Left ventricle myocardium superior (tissue), 1 donor: ENCODE measurements at places on chromosomes 11 and 22. TPM values are rescaled to one million over a fixed set of nuclear protein-coding genes. Genes with fewer than 3 reads are reported as not detected.

The APOA4 gene
- total RNA-seq: not detected

The PRCP gene
- 41.1 TPM for total RNA-seq

The CDCA5 gene
- total RNA-seq: 1.3 TPM

The KCNJ4 gene
- 20.5 TPM for total RNA-seq

The CLP1 gene
- 7.7 TPM for total RNA-seq

The MUC2 gene
- total RNA-seq: not detected

The POTEH gene
- not detected for total RNA-seq

The INCENP gene
- total RNA-seq: 11.6 TPM

The HTR3A gene
- not detected for total RNA-seq

The BDNF gene
- 2.4 TPM for total RNA-seq

The SAA2 gene
- 2.8 TPM for total RNA-seq

The SCGB1A1 gene
- total RNA-seq: not detected

The SLC5A12 gene
- total RNA-seq: not detected

The ALDH3B1 gene
- 4.9 TPM for total RNA-seq

The CHRNA10 gene
- total RNA-seq: 0.89 TPM

The AIFM3 gene
- total RNA-seq: 0.52 TPM

The CPT1A gene
- 81.7 TPM for total RNA-seq

The PATE4 gene
- total RNA-seq: not detected

The DCHS1 gene
- 8.8 TPM for total RNA-seq

The SYT13 gene
- total RNA-seq: 6.9 TPM

The OR52B4 gene
- not detected for total RNA-seq

The SPON1 gene
- total RNA-seq: 3.4 TPM

The THAP12 gene
- total RNA-seq: 19.0 TPM

The SLC25A18 gene
- total RNA-seq: 2.2 TPM

The ZNF70 gene
- total RNA-seq: 3.5 TPM

The OTOG gene
- total RNA-seq: not detected

The C22orf31 gene
- total RNA-seq: not detected

The SEPTIN3 gene
- total RNA-seq: 0.22 TPM

The MTFP1 gene
- 16.3 TPM for total RNA-seq

The CECR2 gene
- total RNA-seq: 7.1 TPM

The OR4D11 gene
- total RNA-seq: not detected

The EXPH5 gene
- 2.4 TPM for total RNA-seq

The DSCAML1 gene
- 1.2 TPM for total RNA-seq

The DBX1 gene
- not detected for total RNA-seq

The OR6X1 gene
- not detected for total RNA-seq

The NDUFS8 gene
- 514 TPM for total RNA-seq

The GNG3 gene
- not detected for total RNA-seq

The LIF gene
- 0.64 TPM for total RNA-seq

The P2RX6 gene
- total RNA-seq: 1.8 TPM

The C22orf23 gene
- total RNA-seq: 0.30 TPM

The SPDYC gene
- not detected for total RNA-seq

The TMPRSS13 gene
- 0.15 TPM for total RNA-seq

The PHF21B gene
- total RNA-seq: 0.35 TPM

The ZBTB16 gene
- total RNA-seq: 67.3 TPM

The C11orf16 gene
- not detected for total RNA-seq

The TMEM25 gene
- 13.4 TPM for total RNA-seq

The SPECC1L gene
- total RNA-seq: 52.0 TPM

The ARHGAP8 gene
- total RNA-seq: not detected

The MS4A4A gene
- 13.4 TPM for total RNA-seq

The RAG1 gene
- 1.4 TPM for total RNA-seq

The ELMOD1 gene
- total RNA-seq: 0.92 TPM

The VWCE gene
- total RNA-seq: 0.94 TPM

The LDHAL6A gene
- not detected for total RNA-seq

The MS4A6A gene
- total RNA-seq: 49.3 TPM

The TSPAN18 gene
- total RNA-seq: 94.6 TPM

The UBQLN3 gene
- total RNA-seq: not detected

The MEI1 gene
- total RNA-seq: 0.57 TPM
